ENCODE measurements at places on chromosomes 2 and 18. TPM values are rescaled to one million over a fixed set of nuclear protein-coding genes. Genes with fewer than 3 reads are reported as not detected.

The HOXD3 gene
- not detected for total RNA-seq

The RBM44 gene
- 0.42 TPM for total RNA-seq

The TRIM43 gene
- total RNA-seq, result not detected

- no peaks in the 10 kb centered on the region for H3K36me3 ChIP-seq
- DNase-seq, result no peak
- H3K4me3 ChIP-seq, result no peak overlapping the region
- peaks cover 32% of the 10 kb centered on the region for H3K4me1 ChIP-seq
- H3K27me3 ChIP-seq, result no peaks in the 10 kb centered on the region
These were observed 146.3 kb downstream of the LAMA3 start for GRCh38 chr18:23835506-23835905.

- no peaks in the 10 kb centered on the region for H3K4me1 ChIP-seq
- H3K36me3 ChIP-seq, result no peaks in the 10 kb centered on the region
- H3K27me3 ChIP-seq, result peaks cover 6% of the 10 kb centered on the region
- no peak overlapping the region for H3K27ac ChIP-seq
- DNase-seq, result no peak
These were observed 87.1 kb upstream of the PNPT1 start for GRCh38 chr2:55780697-55781096.

- H3K27ac ChIP-seq, result peak overlapping the region; percentile 88
- peak; percentile 64 for DNase-seq
- no peaks in the 10 kb centered on the region for H3K27me3 ChIP-seq
- peaks cover 56% of the 10 kb centered on the region for H3K36me3 ChIP-seq
These were observed 710 bp upstream of the TMSB10 start for GRCh38 chr2:84904717-84905174.
